ENCODE measurements at places on chromosomes 1 and 21. TPM values are rescaled to one million over a fixed set of nuclear protein-coding genes. Genes with fewer than 3 reads are reported as not detected.

GRCh38 chr1:178520803-178521202, 7.9 kb downstream of the TEX35 start:
- no peak for DNase-seq

GRCh38 chr1:226691247-226691646, 47.8 kb downstream of the ITPKB start:
- DNase-seq = no peak

- DNase-seq = no peak
Measured at GRCh38 chr1:114648503-114648902, 21.3 kb downstream of the DENND2C start.

GRCh38 chr1:107110326-107110725, 30.5 kb upstream of the NTNG1 start:
- no peak for DNase-seq

DNA sequence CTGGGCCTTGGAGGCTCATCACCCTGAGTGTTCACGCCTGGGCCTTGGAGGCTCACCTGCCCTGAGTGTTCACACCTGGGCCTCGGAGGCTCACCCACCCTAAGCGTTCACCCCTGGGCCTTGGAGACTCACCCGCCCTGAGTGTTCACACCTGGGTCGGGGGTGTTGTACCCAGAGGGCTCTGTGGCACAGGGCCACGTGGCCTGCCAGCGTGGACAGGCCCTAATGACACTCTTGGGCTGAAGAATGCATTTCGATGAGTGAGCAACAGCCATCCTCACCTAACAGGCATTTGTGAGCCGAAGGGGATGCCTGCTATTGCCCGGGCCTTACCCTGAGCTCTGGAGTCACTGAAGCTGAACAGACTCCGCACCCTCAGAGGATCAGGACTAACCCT, 17.5 kb downstream of the SLC19A1 start:
- DNase-seq = no peak

GRCh38 chr1:212593821-212594251, 14.7 kb upstream of the ATF3 start:
- DNase-seq = no peak

- no peak for DNase-seq
Measured at GRCh38 chr1:95086949-95087533, 14.3 kb upstream of the ALG14 start.

GRCh38 chr1:8211883-8212579, 105.9 kb upstream of the SLC45A1 start:
- no peak for DNase-seq

- no peak for DNase-seq
Measured at GRCh38 chr1:24551290-24551959, 4.5 kb upstream of the NCMAP start.

GRCh38 chr1:189675712-189676244, 801.9 kb downstream of the BRINP3 start:
- no peak for DNase-seq

DNA sequence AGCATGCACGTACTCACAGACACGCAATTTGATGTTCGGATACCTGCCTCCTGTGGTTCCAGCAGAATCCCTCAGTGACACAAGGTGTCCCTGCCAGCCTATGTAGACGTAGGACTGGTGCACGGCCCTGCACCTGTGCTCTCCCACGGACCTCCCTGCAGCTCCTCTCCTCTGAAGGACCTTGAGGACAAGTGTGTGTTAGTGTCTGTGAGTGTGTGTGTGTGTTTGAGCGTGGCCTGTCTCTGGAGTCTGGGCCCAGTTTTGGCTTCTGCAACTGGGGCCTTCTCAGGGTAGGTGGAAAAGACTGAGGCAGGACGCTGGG, 22.5 kb upstream of the DMBX1 start:
- no peak for DNase-seq

Gene SLC44A3
- 1.3 TPM for total RNA-seq

Gene ELF3
- total RNA-seq = 23.0 TPM

Gene OR2G6
- total RNA-seq = not detected

Gene LCE1E
- not detected for total RNA-seq

Gene ROR1
- total RNA-seq = 10.3 TPM
